HepG2 (cell line): ENCODE measurements at places on chromosomes 5 and 9. TPM values are rescaled to one million over a fixed set of nuclear protein-coding genes. Genes with fewer than 3 reads are reported as not detected.

DNA sequence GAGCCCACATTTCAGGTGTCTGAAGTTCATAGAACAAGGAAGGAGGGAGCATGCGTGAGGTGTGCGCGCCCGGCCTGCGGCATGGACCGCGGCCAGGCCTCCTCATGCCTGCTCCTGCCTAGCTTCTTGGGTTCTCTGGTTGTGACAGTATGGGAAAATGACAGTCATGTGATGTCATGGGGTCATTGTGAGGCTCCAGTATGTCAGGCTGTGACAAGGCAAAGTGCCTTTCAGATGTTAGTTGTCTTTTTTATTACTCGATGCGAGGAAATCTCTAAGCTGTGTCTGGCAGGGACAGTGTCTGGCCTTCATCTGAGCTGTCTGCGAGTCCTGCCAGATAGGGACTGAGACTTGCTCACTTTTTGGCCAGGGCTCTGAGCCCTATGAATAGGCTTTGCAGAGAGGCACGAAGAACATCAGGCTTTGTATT is 13.3 kb downstream of the UCK1 start:
- DNase-seq, result no peak
- H3K4me1 ChIP-seq, result no peaks in the 10 kb centered on the region
- H3K27ac ChIP-seq, result no peak overlapping the region
- H3K36me3 ChIP-seq, result peaks cover 61% of the 10 kb centered on the region

The TESK1 gene
- 3.1 and 7.3 TPM in 2 replicates for total RNA-seq

GRCh38 chr5:35518104-35518503 is 99.6 kb upstream of the SPEF2 start:
- DNase-seq, result no peak
- no peaks in the 10 kb centered on the region for H3K4me1 ChIP-seq
- no peaks in the 10 kb centered on the region for H3K36me3 ChIP-seq
- H3K4me3 ChIP-seq, result no peak overlapping the region
- no peak overlapping the region for H3K27ac ChIP-seq

DNA sequence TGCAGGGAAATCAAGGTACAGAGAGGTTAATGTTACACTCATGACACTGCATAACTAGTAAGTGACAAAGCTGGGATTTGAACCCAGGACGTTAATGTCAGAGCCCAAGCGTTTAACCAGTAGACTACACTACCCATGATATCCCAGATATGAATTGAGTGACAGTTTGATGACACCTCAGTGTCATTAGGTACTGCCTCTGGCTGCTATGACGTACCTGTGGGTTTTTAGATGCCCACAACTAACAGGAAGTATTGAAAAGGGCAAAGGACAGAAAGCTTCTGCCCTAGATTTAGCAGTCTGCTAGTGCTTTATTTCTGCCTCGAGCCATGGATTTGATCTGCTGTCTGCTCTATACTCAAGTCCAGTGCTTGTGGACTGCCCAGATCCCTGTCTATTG is 56.2 kb downstream of the GLRA1 start:
- no peak overlapping the region for H3K4me3 ChIP-seq
- no peak for DNase-seq
- H3K27ac ChIP-seq, result no peak overlapping the region
- no peaks in the 10 kb centered on the region for H3K36me3 ChIP-seq

GRCh38 chr9:120989065-120989464 is 61.0 kb downstream of the C5 start:
- H3K36me3 ChIP-seq, result peaks cover 29% of the 10 kb centered on the region
- H3K27me3 ChIP-seq, result no peaks in the 10 kb centered on the region
- H3K4me1 ChIP-seq, result no peaks in the 10 kb centered on the region
- DNase-seq, result no peak
- no peak overlapping the region for H3K4me3 ChIP-seq
- no peak overlapping the region for H3K27ac ChIP-seq

- no peak overlapping the region for H3K4me3 ChIP-seq
- DNase-seq, result peak; percentile 69
- peaks cover 73% of the 10 kb centered on the region for H3K4me1 ChIP-seq
- H3K36me3 ChIP-seq, result no peaks in the 10 kb centered on the region
- no peaks in the 10 kb centered on the region for H3K27me3 ChIP-seq
Observed at GRCh38 chr9:757246-757881, 84.1 kb upstream of the DMRT1 start.

DNA sequence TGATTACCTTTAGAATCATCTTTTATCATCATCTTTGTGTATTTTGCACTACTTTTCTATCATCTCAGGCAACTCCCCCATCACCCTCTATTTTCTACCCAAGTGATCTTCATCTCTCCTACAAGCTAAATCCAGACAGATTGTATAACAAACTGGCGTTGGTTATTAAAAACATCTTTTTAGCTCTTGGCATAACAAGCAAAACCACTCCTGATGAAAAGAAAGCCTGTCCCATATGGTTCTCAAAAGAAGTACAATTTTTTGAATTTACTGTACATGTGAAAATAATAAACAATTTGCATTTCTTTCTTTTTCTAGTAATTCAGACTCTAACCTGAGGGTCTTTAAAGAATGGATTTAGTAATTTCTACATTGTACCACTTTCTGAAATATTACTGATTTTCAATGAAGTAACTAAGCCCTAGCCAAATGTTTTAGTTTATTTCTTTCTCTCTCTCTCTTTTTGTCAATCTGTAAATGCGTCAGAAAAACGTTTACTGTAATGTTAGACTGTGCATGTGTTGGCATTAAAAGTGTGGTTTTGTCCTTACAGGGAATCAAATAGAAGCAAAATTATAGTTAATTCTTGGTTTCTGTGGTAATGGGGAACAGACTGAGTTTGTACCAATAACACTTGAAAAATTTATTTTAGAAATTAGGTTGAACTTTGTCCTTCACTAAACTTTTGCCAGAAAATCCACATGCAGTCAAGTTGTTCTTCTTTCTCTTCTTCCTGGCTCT is 52.5 kb upstream of the RPS23 start:
- no peaks in the 10 kb centered on the region for H3K36me3 ChIP-seq
- no peak overlapping the region for H3K4me3 ChIP-seq
- DNase-seq, result no peak
- no peak overlapping the region for H3K27ac ChIP-seq
- H3K4me1 ChIP-seq, result no peaks in the 10 kb centered on the region
- no peaks in the 10 kb centered on the region for H3K27me3 ChIP-seq
